ENCODE measurements at places on chromosomes 3 and 15. TPM values are rescaled to one million over a fixed set of nuclear protein-coding genes. Genes with fewer than 3 reads are reported as not detected.

DNA sequence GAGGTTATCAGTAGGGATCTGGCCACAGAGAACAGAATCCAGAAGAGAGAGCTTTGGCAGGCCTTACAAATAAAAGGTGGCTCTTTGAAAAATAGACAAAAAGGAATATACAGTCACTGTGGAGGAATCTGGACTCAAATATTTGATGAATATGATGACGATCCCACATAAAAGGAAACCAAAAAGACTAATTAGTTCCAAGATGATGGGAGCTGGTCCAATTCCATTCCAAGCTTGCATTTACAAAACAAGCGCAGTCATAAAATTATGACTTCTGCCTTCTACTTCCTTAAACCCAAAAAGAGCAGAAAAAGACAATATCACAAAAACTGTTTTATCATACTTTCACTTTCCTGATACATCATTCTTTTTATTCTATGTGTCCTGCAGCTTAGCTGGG lies 285.8 kb downstream of the DIPK2A start:
- ATAC-seq = no peak

- ATAC-seq = no peak
Observed at GRCh38 chr15:59268852-59269407, 62.3 kb downstream of the LDHAL6B start.

Gene ECE2
- not detected for total RNA-seq

DNA sequence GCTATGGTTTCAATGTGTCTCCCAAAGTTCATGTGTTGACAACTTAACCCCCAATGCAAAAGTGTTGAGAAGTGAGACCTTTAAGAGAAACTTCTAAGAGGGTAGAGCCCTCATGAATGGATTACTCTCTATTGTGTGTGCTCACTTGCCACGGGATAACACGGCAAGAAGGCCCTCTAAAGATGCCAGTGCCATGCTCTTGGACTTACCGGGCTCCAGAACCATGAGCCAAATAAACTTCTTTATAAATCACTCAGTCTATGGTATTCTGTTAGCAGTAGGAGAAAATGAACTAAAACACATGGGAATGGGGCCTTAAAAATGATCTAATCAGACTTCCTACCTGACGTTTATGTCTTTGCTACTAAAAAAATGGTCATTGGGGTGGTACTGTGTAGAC lies 2.6 kb upstream of the TCF12 start:
- ATAC-seq = no peak

DNA sequence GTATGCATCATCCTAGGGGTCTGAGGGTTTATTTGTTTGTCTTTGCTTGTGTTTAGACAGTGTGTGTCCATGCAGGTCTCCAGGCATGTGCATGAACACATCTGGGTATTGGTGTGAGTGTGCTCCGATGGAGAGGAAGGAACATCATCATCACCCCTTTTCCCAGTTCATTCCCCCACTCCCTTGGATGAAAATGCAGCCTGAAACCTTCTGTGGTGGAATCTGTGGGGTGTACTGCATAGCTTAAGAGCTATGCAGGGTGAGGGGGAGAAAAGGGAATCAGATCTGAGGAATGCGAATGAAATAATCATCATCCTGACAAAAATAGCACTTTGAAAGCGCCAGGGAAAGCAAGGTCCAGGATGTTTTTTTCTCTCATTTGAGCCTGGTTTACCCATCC lies 520.1 kb downstream of the NTRK3 start:
- no peak for ATAC-seq

GRCh38 chr3:132561003-132561402 lies 36.1 kb upstream of the ACKR4 start:
- no peak for ATAC-seq

- no peak for ATAC-seq
Observed at GRCh38 chr15:80431635-80432344, 27.6 kb downstream of the ARNT2 start.

Gene GADL1
- not detected for total RNA-seq

DNA sequence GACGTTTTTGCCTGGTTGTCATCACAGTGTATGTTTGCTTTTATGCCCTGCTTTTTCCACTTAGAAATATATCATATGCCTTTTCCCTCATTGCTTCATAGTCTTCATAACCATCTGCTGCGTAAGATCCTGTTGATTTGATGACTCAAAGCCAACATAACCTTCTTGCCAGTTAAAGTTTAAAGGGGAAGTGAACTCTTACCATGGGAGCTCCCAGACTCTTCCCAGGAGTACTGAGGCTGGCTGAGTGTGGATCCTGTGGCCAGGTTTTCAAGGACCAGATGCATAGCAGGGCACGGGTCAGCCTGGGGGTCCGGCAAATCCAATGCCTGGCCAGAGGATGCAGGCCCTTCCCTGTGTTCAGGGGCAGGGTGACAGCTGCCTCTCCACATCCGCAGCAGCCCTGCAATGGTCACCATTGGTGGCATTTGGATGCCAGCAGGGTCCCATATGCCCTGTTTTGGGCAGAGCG lies 42.0 kb upstream of the SACM1L start:
- ATAC-seq = no peak

DNA sequence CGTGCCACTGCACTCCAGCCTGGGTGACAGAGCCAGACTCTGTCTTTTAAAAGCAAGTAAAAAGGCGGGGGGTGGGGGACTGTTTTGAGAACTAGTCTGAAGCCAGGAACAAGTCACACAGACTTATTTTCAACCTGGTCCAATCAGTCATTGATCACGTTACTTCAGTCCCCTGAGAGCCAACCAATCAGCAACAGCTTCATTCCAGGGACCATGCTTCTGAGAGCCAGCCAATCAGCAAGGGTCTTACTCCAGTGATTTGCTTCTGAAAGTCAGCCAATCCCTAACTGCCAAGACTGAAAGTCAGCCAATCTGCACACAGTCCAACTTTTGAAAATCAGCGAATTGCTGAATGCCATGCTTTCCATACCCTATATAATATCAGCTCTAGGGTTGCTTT lies 48.6 kb upstream of the C15orf39 start:
- ATAC-seq = peak; percentile 34

Gene ZBTB47
- 0.19 TPM for total RNA-seq

DNA sequence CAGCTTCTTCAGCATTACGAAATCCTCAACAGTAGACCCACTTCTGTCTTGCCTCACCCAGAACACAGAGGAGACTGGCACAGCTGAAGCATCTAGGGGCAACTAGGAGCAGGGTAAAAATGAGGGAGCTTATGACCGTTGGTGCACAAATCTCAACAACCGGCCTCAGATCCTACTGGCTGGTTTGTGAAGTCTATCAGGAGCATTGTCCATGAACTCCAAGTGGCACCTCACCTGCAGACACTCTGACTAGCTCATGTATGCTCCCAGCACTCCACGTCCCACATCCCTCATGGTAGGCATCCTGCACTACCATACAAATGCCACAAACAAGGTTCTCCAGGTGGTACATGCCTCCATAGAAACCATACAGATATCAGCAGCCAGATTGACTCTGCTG lies 163.1 kb downstream of the TLE3 start:
- ATAC-seq = no peak

GRCh38 chr15:57421110-57421509 lies 44.8 kb downstream of the CGNL1 start:
- ATAC-seq = no peak

DNA sequence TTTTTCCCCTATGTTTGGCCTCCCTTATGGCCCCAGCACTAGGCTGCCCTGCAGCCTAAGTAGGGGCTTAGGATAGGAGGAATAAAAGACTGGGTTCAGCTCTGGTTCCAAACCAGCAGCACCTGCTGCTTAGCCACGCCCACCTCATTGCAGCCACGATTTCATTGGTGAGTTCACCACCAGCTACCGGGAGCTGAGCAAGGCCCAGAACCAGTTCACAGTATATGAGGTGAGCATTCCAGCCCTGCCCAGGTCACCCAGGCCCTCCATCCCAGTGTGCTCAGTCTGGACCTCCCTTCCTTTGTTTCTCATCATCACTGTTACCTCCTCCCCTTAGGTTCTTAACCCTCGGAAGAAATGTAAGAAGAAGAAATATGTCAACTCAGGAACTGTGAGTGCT lies 11.5 kb downstream of the CPNE9 start:
- ATAC-seq = no peak

DNA sequence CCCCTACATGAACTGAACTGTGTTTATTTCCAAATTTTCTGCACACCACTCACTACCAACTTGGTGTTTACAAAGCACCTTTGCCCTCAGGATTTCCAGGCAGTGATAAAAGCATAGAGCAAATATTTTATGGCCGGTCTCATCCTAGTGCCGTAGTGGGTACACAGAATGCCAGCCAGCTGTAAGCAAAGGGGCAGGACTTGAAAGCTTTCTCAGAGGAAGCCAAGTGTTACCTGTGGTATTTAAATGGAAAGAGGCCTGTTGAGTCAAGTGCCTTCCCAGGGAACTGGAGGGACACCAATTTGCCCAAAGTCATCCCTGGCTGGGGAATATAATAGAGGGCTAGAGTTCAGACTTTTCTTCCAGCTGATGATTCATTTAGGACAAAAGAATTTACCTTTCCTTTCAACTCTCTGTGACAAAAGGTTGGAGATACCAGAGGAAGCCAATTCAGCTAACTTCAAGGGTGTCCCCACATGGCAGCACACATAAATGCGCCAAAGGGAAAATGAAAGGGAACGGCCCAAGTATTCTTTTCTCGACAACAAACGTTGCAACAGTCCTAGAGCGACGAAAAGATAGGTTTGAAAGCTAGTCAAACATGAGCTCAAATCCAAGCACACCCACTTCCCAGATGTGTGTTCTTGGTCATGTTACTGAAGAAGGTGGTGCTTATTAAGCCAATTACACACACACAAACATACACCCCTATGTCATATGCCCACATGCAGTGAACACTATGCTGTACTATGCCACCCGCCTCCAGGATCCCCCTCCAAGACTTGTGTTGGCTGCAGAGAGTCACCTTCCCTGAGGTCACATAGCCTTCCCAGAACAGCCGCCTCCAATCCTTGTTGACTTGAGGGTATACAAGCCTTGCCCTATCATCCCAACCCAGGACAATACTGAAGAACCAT lies 27.7 kb downstream of the MAGI1 start:
- no peak for ATAC-seq

Gene GOLGA8J
- not detected for total RNA-seq

DNA sequence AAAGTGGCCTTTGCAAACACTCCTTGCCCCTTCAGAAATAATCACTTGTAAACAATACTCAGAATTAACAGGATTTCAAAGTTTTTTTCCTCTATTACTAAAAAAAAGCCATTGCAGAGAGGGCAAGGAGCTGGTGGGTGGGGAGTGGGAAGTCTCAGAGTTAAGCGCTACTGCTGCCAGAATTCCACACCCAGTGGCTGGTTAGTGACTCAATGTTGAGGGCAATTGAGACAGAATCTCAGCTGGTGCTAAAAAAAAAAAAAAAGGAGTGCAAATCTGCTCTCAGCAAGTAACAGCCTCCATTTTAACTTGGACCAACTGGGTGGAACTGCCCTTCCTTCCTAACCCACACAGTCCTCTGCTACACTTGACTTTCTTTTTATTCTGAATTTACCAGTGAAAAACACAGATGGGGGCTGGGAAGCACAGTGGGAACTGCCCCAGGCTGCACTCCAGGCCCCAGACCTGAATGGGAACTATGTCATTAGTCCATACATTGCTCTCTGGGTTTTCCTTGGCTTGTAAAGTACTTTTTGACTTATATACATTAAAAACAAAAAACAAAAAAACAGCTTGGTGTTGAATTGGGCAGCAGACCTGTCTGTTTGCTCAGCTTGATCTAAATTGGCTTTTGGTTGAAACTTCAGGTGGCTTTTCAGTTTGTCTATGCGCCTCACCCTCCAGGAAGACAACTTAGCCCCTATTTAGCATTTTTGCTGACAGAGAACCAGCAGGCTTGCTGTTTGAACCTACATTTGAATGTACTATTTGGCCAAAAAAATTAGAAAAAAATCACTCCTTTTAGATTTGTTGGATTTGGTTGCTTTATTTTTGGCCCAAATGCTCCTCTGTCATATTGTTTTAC lies 357.8 kb upstream of the TBL1XR1 start:
- peak; percentile 50 for ATAC-seq

- ATAC-seq = no peak
Observed at GRCh38 chr3:31945738-31946052, 35.4 kb downstream of the OSBPL10 start.

DNA sequence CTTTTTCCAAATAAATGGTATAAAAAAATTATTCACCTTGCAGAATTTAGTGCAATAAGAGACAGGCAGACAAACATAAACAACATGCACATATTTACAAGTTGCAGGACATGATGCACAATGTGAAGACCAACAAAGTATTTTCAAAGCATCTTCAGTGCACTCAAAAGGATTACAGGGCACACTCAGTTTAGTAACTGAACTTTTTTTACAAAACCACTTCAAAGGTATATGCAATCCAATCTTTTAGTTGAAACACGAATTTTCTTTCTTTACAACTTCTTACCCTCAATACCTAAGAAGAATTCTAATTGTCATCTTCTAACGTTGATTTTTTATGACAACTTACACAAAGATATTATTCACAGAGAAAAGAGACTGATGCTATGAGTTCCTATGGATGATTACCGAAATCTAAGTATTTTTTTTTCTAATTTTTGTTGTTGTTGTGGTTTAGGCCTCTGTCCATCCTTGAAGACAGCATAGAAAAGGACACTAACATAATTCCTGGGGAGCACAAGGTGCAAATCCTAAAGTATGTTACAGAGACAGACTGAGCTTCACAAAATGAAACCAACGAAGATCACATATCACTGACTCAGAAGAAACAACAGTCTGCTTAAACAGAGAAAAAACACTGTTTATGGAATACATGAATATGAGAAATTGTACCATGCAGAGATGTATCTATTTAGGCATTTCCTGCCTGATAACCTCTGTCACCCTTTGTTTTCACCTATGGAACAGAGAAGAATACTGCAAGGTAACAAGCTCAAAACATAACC lies 50.3 kb downstream of the ZMAT3 start:
- ATAC-seq = peak; percentile 46

Gene MRPL47
- 62.6 TPM for total RNA-seq

- ATAC-seq = no peak
Observed at GRCh38 chr3:188296761-188297612, 143.0 kb downstream of the LPP start.

Gene AMIGO3
- not detected for total RNA-seq

Gene IQCF5
- not detected for total RNA-seq

Gene PLA2G4E
- 0.13 TPM for total RNA-seq

DNA sequence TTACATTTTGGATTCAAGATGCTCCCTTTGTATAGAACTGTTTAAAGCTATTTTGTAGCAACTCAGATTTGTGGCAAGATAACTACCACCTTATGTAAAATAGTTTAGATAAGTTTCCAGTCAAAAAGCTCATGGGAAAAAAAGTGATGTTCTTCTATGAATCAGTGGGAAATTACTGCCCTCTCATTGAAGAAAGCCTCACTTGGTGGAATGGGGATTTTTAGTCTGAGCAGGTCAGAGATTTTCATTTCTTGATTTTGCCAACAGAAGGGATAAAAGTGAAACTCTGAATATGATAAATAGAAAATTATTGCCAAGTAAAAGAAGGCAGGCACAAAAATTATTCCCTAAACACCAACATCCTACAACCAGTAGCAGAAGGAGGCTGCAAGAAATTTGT lies 25.8 kb upstream of the CSTA start:
- ATAC-seq = peak; percentile 56

Gene NECTIN3
- total RNA-seq = 9.3 TPM

DNA sequence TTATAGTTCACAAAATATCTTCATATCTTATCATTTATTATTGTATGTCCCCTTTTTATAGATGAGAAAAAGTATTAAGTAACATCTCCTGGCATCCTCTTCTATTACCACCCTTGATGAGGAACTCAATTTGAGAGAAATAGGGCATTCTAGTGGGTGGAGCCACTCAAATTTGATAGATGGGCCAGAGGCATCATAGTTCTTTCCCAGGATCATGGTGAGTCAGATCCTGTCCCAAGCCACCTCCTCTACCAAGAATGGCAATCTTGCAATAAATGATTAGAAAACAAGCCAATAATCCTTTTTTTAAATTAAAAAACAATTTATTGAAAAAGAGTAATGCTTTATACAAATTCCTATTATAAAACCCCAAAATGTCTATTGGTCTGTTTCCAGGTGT lies 16.8 kb downstream of the CLDN1 start:
- ATAC-seq = no peak

Measured in activated T-helper 17 cell treated with anti-CD3 and anti-CD28 coated beads, Interleukin-2, amount 50 U/mL, for 72 hours (primary cell).